ENCODE measurements at places on chromosomes 11 and 22.
A peak's percentile ranks its signal among the peaks of the same experiment; 100 is the strongest.

DNA sequence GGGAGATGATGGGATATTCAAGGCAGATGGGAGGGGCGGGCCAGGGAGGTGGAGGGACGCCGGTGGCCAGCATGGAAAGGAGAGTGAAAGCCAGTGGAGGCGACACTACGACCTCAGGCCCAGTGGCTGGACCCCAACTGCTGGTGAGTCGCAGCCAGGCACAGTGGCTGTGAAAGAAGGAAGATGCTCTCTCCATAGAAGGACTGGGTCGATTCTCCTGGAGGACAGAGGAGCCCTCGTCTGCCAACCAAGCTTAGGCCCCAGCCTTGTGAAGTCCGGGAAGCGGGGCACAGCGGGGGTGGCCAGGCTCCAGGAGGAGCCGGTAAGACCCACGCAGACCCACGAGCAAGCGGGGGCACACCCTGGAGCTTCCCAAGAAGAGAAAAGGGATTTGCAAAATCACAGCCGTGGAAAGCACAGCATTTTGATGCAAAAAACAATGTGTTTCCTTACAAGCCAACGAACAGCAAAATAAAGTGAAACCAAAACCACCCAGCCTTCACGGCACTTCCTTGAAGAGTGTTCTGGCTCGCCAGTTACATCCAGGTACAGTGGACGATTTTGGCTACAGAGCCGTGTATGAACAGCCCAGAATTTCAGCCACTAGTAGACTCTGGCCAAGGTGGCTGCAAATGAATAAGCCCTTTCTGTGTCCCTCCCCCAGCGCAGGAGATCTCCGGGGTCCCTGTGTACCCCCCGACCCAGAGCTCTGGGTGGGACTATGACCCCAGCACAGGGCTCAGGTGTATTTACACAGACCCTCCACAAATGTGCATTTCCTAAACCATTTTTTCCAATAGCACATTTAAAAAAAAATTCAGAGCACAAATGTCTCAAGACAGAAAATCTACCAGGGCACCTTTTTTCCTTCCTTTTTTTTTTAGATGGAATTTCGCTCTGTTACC, 96.9 kb downstream of the TRMU start:
- no peak for DNase-seq

GRCh38 chr11:26027887-26028286, 304.0 kb upstream of the ANO3 start:
- DNase-seq = no peak

DNA sequence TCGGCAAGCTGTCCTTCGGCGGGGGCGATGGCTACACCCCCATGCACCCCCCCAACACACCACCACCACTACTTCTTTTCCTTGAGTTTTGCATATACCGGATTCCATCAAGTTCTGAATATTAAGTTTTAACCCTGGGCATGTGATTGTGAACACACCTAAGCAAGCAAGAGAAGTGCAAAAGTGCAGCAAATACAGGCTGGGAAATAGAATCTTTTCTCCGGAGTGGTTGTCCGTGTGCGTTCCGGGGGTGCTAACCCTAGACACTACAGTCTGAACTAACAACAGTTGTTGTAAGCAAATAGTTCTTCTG, 574 bp downstream of the PRSS23 start:
- DNase-seq = no peak

DNA sequence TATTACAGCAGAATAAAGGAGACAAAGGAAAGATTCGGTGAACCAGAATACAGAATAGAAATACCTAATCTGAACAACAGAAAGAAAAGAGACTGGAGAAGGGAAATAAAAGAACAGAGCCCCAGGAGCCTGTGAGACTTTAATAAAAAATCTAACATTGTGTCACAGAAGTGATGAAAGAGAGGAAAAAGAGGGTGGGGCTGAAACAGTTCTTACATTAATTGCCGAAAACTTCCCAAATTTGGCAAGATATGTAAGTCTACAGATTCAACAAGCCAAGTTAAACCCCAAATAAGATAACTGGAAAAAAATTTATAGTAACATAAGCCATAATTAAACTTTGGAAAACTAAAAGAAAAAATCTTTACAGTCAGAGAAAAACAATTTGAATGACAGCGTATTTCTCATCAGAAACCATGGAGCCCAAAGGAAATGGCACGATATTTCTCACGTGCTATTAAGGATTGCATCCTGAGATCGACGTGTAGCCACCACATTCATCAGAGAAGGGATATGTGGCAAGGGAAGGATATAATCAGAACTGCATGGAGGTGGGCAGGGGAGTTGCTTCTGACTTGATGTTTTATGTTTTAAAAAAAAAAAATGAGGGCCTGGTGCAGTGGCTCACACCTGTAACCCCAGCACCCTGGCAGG, 73.9 kb downstream of the SGSM3 start:
- no peak for DNase-seq

GRCh38 chr11:78453140-78453935, 35.7 kb upstream of the GAB2 start:
- no peak for DNase-seq

- peak; percentile 84 for DNase-seq
Measured at GRCh38 chr11:73493956-73494598, 103.8 kb downstream of the FAM168A start.

DNA sequence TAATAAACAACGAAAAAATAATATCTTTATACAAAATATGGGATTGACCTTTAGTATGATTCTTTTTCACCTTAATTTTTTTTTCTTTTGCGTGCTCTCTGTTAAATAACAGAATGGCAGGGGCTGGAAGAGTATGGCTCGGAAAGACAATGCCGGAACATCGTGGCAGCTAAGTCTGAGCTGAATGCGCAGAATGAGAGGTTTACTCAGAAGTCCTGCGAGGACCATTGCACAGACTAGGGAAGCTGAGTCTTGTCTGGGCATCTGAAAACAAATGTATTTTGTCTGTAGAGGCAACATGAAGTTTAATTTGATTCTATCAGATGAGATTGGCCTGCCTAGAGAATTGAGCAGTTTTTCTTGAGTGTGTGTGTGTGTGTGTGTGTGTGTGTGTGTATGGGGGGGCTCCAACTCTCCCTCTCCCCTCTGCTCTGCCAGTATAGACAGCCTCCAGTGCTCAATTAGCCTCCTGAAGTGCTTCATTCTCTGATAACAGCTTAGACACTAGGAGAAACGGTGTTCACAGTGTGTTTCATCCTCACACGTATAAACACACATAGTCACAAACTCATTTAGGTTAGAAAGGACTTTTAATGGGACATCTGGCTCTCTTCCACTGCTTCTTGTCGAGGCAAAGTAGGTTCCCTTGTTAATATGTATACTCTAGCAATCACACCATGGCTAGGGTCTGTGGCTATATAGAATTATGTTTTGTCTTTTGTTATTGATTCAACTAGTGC, 244.3 kb upstream of the SORL1-AS1 start:
- no peak for DNase-seq

- no peak for DNase-seq
Measured at GRCh38 chr11:13259374-13259773, 18.2 kb upstream of the BMAL1 start.

- peak; percentile 67 for DNase-seq
Measured at GRCh38 chr11:103892603-103893002, 143.8 kb upstream of the DDI1 start.

DNA sequence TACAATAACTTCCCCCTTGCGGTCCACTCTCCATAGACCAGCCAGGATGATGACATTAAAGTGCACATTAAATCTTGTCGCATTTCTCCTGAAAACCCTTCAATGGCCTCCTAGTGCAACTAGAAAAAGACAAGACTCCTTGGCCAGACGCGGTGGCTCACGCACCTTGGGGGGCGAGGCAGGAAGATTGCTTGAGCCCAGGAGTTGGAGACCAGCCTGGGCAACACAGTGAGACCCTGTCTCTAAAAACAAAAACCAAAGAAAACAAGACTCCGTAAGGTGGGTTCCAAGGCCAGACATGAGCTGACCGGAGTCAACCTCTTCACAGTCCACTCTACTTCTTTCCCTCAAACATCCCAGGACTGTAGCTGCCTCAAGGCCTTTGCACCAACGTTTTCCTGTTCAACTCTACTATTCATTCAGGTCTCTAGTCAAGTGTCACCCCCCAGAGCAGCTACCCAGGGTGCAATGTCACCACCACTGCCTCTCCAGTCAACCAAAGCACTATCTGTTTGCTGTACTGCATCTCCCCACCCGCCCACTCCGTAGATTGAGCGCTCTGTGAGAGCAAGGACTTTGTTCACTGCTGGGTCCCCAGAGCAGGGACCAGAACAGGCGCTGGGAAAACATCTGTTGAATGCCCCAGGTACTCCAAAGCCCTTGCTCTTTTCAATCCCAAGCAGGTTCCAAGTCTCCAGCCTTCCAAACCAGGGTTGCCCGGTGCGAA, 739 bp downstream of the ZMAT5 start:
- DNase-seq = no peak

GRCh38 chr11:120021978-120022377, 115.9 kb downstream of the TRIM29 start:
- no peak for DNase-seq

GRCh38 chr22:47219789-47220188, 457.3 kb downstream of the TBC1D22A start:
- no peak for DNase-seq

DNA sequence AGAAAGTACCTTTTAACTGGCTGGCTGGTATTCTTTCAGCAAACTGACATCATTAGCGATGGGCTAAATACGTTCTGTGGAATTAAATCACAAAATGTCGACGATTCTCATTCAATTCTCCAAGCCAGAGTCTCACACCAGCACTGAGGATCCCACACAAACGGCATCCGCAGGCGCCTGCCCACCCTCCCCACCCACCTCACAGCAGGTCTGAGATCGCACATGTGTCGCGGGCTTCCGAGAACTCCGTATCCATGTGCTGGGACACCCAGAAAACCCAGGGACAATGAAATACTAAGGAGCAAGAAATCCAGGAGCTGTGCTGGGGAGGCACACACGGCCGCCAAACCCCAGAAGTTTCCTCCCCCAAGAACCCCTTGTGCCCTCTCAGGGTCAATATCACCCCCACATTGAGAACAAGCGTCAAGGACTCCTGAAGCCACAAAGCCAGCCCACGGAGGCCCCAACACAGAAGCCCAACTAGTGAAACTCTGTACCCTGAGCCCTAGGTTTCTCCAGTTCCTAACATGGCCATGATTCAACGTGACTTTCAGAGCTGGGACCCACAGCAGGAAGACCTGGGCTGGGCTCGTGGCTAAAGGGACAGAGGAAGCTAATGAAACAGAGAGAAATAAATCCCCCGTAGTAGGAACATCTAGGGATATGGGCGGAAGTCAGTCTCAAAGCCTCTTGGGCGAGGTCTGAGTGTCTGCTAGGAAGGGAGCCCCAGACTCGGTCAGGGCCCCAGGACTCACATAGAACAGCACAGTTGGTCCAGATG, 8.0 kb downstream of the TOLLIP start:
- no peak for DNase-seq

DNA sequence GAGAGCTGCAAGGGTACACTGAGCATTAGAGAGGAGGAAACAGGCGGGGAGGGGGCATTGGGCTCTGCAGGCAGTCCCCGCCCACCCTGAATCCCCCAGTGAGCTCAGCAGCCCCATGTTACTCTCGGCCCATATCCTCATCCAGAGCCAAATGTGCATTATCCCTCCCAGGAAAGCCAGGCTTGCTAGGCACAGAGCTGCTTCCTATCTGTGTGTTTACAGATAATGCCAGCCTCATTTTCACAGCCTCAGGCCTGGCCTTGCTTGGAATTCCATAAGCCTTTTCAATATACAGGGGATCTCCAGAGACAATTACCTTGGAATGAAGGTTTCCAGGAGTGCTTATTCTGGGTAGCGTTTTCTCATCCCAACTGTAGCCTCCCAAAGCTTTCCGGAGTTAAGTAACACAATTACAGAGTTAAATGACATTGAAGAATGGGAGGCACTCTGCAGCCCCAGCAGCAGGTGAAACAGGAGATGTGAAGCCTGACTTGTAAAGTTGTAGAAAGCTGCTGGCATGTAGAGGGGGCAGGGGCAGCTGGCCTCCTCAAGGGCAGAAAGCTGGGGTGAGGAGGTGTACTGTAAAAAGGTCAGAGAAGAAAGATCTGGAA, 91.5 kb upstream of the TBCEL start:
- no peak for DNase-seq

GRCh38 chr11:124878759-124879492, 13.7 kb downstream of the ROBO3 start:
- DNase-seq = no peak

DNA sequence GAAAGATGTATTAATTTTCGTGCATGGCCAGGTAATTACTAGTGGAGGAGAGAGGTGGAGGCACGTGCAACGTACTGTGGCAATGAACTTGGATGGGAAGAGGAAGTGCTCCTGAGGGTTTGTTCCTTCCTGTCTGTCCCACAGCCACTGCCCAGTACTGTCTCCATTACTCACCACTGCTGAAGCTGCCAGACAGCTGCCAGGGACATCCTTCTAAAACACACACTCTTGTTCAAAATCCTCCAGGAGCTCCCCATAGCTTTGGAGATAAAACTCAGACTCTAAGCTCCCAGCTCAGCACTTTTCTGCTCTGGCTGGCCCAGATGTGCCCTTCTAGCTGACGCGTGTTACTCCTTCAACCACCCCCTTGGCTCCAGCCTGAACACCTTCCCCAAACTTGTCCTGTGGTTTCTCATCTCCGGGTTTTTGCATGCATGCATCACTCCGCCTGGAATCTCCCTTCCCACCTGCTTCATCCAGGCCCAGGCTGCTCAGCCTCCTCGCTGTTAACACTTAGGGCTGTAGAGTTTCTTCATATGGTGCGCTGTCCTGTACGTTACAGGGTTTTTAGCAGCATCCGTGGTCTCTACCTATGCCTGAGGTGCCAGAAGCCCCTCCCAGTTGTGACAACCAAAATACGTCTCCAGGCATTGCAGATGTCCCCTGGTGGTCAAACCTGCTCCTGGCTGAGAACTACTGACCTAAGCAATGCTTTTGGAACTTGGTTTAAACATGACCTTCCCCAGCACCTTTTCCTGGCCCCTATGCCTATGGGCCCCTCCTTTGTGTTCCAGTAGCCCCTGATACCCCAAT, 69.5 kb downstream of the C11orf91 start:
- no peak for DNase-seq

GRCh38 chr22:47593911-47594311, 831.5 kb downstream of the TBC1D22A start:
- DNase-seq = no peak

- no peak for DNase-seq
Measured at GRCh38 chr11:76856106-76856505, 4.6 kb upstream of the ACER3 start.

DNA sequence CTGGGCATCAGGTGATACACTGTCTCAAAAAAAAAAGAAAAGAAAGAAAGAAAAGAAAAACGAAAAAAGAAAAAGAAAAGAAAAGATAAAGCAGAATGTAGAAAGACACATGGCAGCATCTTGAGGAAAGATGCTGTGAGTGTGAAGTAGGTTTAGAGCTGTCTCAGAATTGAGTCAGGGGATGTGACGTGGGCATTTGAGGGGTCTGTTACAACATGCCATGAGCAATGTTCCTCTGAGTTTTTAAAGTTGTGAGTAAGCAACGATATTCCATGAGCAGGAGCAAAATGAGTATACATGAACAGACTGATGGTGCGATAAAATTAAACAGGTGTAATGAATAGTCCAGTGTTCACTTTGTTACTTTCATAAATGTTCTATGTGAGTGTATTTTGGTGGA, 11.3 kb upstream of the QSER1 start:
- no peak for DNase-seq

- no peak for DNase-seq
Measured at GRCh38 chr22:27765706-27766291, 35.8 kb downstream of the MN1 start.

Measured in HFFc6 (cell line).